ENCODE measurements at places on chromosomes 12 and 14. TPM values are rescaled to one million over a fixed set of nuclear protein-coding genes. Genes with fewer than 3 reads are reported as not detected.
A peak's percentile ranks its signal among the peaks of the same experiment; 100 is the strongest.

Gene ATN1
- total RNA-seq: 32.2 TPM

Gene LHX5
- not detected for total RNA-seq

Gene PRIMA1
- total RNA-seq: not detected

Gene SOAT2
- total RNA-seq: 0.42 TPM

DNA sequence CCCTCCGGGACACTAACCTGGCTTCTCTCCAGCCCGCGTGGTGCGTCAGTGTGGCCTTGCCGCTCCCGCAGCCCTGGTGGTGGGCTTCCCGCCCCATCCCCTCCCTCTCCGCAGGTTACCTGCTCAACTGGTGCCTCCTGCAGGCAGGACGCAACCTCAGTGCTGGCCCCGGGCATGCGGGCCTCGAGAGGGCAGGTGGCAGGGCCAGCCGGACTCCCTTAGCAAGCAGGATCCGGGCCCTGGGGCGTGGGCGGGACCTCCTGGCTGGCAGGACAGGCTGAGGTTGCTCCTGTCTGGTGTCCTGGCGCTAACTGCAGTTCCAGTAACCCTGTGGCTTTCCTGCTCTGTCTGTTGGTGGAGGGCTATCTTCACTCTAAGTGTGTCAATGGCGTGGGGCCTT, 8.6 kb upstream of the ADSS1 start:
- H3K27me3 ChIP-seq: no peaks in the 10 kb centered on the region
- H3K4me1 ChIP-seq: no peaks in the 10 kb centered on the region
- no peak overlapping the region for H3K27ac ChIP-seq
- peaks cover 17% of the 10 kb centered on the region for H3K36me3 ChIP-seq
- no peak overlapping the region for H3K4me3 ChIP-seq

DNA sequence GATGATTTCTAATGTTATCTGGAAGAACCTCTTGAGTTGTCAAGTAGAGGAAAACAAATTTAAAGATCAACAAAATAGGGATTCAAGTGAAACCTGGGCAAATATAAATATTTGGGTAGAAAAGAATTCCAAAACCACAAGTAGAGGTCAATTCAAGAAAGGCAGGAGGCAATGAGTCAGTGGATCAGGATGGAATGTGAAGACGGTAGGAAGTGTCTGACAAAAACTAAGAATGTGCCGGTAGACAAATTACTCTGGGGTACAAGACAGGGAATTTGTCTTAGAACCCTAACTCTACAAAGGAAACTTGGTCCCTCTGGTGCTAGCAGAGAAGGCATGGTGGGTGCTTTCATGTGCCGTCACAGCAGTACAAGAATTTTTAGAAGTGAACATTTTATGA, 13.6 kb downstream of the ABCD2 start:
- H3K27ac ChIP-seq: no peak overlapping the region
- no peaks in the 10 kb centered on the region for H3K27me3 ChIP-seq
- no peak for DNase-seq
- peaks cover 22% of the 10 kb centered on the region for H3K4me1 ChIP-seq
- H3K4me3 ChIP-seq: no peak overlapping the region

DNA sequence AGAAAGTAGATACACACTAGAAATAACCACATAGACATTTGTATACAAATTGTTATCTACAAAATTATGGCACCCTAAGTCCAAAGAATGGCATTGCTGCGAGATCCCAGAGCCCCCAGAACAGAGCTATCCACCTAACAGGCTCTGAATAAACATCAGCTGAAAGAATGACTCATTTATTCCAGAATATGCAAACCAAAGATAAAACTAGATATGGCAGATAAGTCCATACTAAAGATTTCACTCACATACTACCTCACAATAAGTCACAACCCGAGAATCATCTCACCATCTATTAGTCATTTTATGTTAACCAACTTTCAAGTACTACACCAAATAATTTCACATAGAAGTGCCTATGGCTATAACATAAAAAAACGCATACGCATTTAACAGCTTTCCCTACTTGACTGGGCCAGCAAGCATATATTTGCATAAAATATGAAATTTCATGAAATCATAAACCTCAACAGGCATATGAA, 5.6 kb downstream of the CNIH1 start:
- no peak overlapping the region for H3K4me3 ChIP-seq
- peaks cover 59% of the 10 kb centered on the region for H3K4me1 ChIP-seq
- peaks cover 3% of the 10 kb centered on the region for H3K36me3 ChIP-seq
- H3K27me3 ChIP-seq: no peaks in the 10 kb centered on the region

GRCh38 chr12:74171478-74171909, 366.1 kb upstream of the ATXN7L3B start:
- H3K27me3 ChIP-seq: no peaks in the 10 kb centered on the region
- H3K36me3 ChIP-seq: no peaks in the 10 kb centered on the region
- no peaks in the 10 kb centered on the region for H3K4me1 ChIP-seq
- no peak overlapping the region for H3K27ac ChIP-seq

DNA sequence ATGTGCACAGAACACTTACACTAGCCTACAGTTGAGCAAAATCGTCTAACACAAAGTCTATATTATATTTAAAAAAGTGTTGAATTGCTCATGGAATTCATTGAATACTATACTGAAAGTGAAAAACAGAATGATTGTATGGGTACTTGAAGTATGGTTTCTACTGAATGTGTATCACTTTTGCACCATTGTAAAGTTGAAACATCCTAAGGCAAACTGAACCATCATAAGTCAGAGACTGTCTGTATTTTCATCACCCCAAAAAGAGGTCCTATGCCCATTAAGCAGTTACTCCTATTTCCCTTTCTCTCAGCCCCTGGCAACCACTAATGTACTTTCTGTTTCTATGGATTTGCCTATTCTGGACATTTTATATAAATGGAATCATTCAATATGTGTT, 4.4 kb upstream of the AMIGO2 start:
- no peak overlapping the region for H3K27ac ChIP-seq
- H3K36me3 ChIP-seq: no peaks in the 10 kb centered on the region

DNA sequence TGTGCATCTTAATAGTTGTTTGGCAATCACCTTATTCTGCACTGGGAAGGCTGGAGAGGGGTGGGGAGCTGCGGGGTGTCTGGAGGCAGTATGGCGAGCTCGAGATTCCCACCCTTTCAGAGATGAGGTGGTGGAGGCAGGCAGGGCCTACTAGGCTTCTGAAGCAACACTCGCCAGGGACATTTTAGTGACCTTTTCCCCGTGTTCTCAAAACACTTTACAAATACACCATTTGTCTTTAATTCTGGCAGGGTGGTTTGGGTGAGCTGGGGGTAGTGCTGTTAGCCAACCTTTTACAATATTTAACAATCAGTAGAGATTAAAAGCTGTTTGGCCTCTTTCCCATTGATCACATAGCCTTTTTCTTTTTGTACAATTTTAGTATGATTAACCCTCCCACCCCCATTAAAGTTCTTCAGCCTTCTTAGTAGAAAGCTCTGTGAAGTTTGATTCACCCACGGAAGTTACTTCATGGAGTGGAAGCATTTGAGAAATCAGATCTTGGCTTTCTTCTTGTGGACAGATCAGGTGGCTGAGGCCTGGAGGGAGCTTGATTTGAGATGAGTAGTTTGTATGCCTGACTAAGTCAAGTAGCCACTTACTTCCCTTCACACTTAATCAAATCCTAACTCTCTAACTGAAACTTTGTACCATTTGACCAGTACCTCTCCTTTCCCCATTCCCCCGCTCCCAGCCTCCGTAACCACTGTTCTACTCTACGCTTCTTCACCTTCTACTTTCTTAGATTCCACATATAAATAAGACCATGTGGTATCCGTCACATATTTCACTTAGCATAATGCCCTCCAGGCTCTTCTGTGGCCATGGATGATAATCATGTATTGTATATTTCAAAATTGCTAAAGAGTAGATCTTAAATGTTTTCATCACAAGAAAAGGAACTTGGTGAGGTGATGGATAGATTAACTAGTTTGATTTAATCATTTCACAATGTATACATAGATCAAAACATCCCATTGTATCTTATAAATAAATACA, 41.0 kb downstream of the TRAF3 start:
- H3K27ac ChIP-seq: no peak overlapping the region
- peaks cover 82% of the 10 kb centered on the region for H3K4me1 ChIP-seq
- no peaks in the 10 kb centered on the region for H3K36me3 ChIP-seq
- no peaks in the 10 kb centered on the region for H3K27me3 ChIP-seq

- H3K36me3 ChIP-seq: no peaks in the 10 kb centered on the region
- peaks cover 15% of the 10 kb centered on the region for H3K4me1 ChIP-seq
- H3K27me3 ChIP-seq: no peaks in the 10 kb centered on the region
- no peak for DNase-seq
- H3K4me3 ChIP-seq: no peak overlapping the region
- no peak overlapping the region for H3K27ac ChIP-seq
Observed at GRCh38 chr14:51424561-51425251, 184.7 kb downstream of the TMX1 start.

DNA sequence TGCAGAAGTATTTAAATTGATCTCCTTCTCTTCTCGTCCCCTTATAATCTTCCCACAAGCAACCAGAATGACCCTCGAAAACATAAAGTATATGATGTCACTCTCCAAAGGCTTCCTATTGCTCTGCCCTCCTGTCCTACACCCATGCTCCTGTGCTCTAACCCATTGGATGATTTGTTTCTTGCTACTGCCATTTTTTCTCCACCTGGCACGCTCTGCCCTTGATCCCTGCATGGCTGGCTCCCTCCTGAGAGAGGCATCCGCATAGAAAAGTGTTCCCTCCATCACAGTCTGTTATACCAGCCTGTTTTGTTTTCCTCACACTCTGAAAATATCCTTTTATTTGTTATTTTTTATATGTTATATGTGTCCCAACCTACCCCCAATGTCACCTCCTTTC, 19.8 kb downstream of the MYRFL start:
- no peak overlapping the region for H3K4me3 ChIP-seq
- no peak for DNase-seq
- no peak overlapping the region for H3K27ac ChIP-seq
- H3K4me1 ChIP-seq: no peaks in the 10 kb centered on the region
- H3K36me3 ChIP-seq: no peaks in the 10 kb centered on the region

- DNase-seq: peak; percentile 52
- H3K36me3 ChIP-seq: no peaks in the 10 kb centered on the region
- H3K27ac ChIP-seq: no peak overlapping the region
- H3K4me1 ChIP-seq: peaks cover 12% of the 10 kb centered on the region
- H3K4me3 ChIP-seq: no peak overlapping the region
Observed at GRCh38 chr12:67355428-67356379, 86.5 kb downstream of the CAND1 start.

GRCh38 chr14:55739967-55740648, 160.1 kb downstream of the KTN1 start:
- no peak overlapping the region for H3K4me3 ChIP-seq
- DNase-seq: no peak
- no peaks in the 10 kb centered on the region for H3K27me3 ChIP-seq
- no peaks in the 10 kb centered on the region for H3K36me3 ChIP-seq
- H3K27ac ChIP-seq: no peak overlapping the region

DNA sequence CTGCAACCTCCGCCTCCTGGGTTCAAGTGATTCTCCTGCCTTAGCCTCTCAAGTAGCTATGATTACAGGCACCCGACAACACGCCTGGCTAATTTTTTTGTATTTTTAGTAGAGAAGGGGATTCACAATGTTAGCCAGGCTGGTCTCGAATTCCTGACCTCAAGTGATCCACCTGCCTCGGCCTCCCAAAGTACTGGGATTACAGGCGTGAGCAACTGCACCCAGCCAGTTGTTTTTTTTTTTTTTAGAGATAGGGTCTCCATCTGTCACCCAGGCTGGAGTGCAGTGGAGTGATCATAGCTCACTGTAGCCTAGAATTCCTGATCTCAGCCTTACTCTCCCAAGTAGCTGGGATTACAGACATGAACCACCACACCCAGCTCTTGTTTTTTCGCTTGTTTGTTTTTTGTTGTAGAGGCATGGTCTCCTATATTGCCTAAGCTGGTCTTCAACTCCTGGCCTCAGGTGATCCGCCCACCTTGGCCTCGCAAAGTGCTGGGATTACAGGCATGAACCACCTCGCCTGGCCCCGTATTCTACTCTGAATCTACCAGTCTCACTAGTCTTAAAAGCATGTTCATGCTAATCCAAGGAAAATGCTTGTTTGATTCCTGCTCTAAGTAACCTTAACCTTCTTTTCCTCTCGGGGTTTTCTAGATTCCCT, 31.7 kb upstream of the STRN3 start:
- no peaks in the 10 kb centered on the region for H3K36me3 ChIP-seq
- DNase-seq: no peak
- H3K4me1 ChIP-seq: no peaks in the 10 kb centered on the region

GRCh38 chr12:27802936-27803335, 22.9 kb upstream of the MANSC4 start:
- peaks cover 2% of the 10 kb centered on the region for H3K36me3 ChIP-seq
- H3K27me3 ChIP-seq: no peaks in the 10 kb centered on the region
- peaks cover 14% of the 10 kb centered on the region for H3K4me1 ChIP-seq
- no peak overlapping the region for H3K4me3 ChIP-seq

- H3K27me3 ChIP-seq: no peaks in the 10 kb centered on the region
- no peak overlapping the region for H3K27ac ChIP-seq
- no peak overlapping the region for H3K4me3 ChIP-seq
- DNase-seq: no peak
- no peaks in the 10 kb centered on the region for H3K36me3 ChIP-seq
- no peaks in the 10 kb centered on the region for H3K4me1 ChIP-seq
Observed at GRCh38 chr14:85038526-85039352, 491.2 kb upstream of the FLRT2 start.

Measured in CD4-positive, alpha-beta memory T cell (primary cell).